Posterior vena cava (tissue), 2 donors: ENCODE measurements at places on chromosomes 2 and 18.

- peak; percentile 87 for DNase-seq
Measured at GRCh38 chr2:219175928-219176817, 552 bp downstream of the CNPPD1 start.

GRCh38 chr2:174775571-174775980 is 11.3 kb upstream of the CHRNA1 start:
- DNase-seq = no peak

GRCh38 chr2:200533754-200534153 is 7.7 kb downstream of the SGO2 start:
- no peak for DNase-seq

GRCh38 chr2:55498582-55498981 is 20.9 kb upstream of the CFAP36 start:
- no peak for DNase-seq

DNA sequence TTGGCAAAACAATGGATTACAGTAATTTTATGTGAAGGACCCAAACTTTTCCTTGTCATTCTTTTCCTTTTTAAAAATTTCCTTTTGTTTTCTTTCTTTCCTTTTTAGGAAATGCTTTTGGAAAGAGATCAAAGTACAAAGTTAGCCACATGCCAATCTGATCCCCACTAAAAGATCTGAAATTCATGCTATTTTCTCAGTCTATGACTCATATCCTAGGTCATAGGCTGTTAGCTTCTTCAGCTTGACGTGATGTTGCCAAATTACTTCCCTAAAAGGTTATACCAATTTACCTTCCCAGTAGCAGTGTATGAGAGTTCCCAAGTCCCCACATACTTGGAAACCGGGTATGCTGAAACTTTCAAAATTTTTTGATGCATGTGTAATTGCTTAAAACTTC is 355.3 kb downstream of the INSIG2 start:
- DNase-seq = no peak

- DNase-seq = peak; percentile 83
Measured at GRCh38 chr18:21599585-21600525, 649 bp downstream of the ESCO1 start.

DNA sequence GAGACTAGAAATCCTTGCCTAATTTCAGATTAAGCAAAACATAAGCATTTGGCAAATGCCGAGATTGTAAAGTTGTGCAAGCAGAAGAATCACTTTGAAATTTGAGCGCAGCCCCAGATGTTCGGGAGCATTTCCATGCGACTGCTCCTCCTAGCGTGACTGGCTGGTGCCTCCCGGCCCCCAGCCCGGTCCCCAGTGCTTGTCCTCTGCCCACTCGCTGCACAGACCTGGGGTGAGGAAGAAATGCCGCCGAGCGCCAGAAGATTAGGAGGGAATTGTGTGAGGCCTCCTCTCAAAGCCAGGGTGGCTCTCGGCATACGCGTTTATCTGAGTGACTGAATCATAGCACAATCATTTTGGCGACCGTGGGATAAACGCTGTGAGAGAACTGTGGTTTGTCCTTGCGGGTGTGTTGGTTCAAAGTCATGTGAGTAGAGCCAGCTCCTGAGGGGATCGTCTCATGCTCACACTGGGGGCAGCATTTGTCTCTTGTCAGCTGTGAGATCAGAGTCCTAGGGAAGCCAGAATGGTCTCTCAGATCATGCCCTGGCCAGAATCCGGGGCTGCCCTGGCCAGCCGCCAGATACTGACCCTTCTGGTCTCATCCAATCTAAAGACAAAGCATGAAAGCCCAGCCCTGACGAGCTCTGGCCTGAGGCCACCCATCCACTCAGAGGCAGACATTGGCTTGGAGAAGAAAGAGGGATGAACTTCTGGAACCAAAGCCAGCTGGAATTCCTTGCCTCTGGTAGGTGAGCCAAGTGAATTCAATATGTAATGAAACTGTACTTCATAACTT is 189.3 kb downstream of the SH3RF3 start:
- peak; percentile 95 for DNase-seq

DNA sequence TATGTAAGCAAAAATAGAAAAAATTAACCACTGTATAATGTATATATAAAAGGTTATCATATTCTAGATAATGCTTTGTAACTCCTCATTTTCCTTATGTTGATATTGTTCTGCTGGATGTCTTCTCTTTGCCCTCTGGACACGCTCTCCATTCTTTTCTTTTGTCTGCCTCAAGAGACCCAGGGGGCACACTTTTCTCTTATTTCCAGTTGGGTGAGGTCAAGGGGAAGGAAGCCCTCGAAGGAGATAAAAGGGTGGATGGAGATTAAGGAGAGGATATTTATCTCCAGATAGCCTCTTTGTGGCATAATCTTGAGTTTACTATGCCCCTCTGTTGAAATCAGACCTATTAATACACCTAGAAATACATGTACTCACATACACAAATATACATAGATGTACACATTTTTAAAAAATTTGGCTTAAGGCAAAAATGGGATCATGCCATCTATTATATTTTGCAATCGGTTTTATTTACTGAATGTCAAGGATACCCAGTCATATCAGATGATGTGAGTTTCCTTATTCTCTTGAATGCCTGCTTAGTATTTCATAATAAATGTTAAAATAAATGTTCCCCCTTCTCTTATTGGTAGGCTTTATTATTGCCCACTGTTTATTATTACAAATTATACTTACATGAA is 65.3 kb downstream of the LCLAT1 start:
- no peak for DNase-seq

DNA sequence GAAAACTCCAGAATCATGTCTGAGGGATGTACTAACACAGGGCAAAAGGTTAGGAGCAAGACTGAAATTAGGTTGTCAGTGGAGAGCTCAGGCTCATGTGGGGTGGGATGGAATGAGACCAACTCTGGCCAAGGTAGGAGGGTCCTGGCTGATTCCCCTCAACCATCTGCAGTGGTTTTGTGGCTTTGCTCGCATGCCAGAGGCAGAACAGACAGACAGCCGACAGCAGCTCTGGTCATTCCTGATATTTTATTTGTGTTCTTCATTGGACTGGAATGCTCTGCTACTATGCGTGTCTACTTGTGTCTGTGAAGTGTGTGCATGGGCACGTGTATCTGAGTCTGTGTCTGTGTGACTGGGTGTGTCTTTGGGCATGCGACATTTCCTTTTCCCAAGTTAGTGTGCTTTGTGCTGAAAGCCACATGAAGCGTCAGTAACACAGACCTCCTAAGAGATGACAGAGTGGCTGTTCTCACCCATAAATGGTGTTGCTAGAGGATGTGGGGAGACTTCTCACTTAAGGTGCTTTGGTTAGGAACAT is 239.5 kb downstream of the CNTNAP5 start:
- no peak for DNase-seq

DNA sequence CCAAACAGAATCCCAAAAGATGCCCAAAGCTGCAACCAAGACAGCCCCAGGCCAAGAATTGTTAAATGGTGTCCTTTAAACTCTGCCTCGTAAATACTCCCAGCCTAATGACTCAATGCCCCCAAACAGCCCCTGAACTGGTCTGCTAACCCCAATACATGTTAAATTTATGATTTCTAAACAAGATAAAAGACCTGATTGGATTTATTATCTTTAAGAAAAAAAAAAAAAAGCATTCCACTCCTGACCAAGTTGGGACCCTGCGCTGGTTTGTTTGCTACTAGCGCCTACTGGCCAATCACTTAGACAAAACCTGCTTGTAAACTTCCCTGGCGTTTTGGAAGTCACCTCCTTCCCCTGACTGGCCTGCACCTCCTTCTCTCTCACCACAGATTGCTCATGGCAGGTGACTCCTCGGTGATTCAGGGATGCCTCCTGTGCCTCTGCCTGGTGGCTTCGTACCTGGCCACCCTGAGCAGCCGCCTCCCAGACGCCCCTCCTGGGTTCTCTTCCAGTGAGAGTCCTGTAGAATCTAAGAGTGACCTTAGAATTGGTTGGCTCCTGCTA is 121.3 kb downstream of the BCL11A start:
- no peak for DNase-seq

DNA sequence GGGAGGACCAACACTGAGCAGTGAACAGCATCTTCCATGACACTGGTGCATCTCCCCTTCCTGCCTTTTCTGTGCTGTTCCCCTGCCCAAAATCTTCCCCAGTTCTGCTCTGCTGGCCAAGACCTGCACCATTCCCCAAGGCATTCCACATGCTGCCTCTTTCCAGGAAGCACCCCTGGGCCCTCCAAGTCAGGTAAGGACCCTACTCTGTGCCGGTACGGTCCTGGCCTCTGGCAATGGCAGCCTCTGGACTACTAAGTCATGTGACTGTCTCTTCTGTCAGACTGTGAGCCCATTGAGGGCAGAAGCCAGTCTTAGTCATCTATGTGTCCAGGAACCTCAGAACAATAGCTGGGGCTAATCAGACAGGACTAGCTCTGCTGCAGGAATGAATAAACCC is 282.0 kb downstream of the MYCN start:
- no peak for DNase-seq

GRCh38 chr2:37856101-37856751 is 68.9 kb upstream of the RMDN2 start:
- DNase-seq = no peak

- DNase-seq = no peak
Measured at GRCh38 chr2:2717406-2717805, 386.3 kb upstream of the MYT1L start.

- no peak for DNase-seq
Measured at GRCh38 chr2:178870703-178871102, 63.5 kb upstream of the TTN start.

DNA sequence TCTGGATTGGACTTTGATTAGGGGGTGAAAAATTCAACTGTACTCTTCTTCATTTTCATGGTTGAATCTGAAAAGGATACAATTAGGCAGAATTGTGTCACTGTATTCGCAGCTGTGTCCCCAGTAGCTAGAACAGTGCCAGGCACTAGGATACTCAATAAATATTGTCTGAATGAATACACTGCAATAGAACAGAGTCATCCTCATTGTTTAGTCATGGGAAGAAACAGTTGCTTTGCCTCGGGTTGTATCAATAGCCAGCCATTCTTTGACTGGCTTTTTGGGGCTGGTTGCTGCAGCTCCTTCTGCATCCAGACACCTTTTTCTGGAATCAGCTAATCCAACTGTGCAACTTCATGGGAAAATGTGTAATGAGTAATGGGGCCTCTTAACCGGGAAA is 18.1 kb upstream of the DYNC1I2 start:
- no peak for DNase-seq

GRCh38 chr2:204172145-204172600 is 235.6 kb downstream of the ICOS start:
- no peak for DNase-seq

GRCh38 chr18:9233771-9234440 is 97.3 kb downstream of the ANKRD12 start:
- DNase-seq = no peak

DNA sequence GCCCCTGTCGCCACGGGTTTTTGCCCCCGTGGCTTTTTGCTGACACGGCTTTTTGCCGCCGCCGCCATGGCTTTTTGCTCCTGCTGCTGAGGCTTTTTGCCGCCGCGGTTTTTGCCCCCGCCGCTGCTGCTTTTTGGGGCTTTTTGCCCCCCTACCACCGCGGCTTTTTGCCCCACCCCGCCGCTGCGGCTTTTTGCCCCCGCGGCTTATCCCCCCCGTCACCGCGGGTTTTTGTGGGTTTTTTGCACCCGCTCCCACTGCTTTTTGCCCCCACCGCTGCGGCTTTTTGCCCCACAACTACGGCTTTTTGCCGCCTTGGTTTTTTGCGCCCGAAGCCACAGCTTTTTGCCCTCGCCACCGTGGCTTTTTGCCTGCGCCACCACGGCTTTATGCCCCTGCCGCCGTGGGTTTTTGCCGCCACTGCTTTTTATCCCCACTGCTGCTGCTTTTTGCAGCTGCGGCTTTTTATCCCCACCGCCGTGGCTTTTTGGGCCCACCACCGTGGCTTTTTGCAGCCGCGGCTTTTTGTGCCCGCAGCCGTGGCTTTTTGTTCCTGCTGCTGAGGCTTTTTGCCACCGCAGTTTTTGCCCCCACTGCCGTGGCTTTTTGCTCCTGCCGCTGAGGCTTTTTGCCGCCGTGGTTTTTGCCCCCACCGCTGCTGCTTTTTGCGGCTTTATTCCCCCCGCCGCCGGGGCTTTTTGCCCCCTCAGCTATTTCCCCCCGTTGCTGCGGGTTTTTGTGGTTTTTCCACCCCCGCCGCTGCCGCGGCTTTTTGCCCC is 2798.0 kb upstream of the TEKT4 start:
- DNase-seq = peak; percentile 67

GRCh38 chr2:38615237-38615636 is 12.5 kb upstream of the HNRNPLL start:
- DNase-seq = no peak

GRCh38 chr2:60818272-60818671 is 62.2 kb downstream of the PAPOLG start:
- no peak for DNase-seq

GRCh38 chr2:232869138-232870017 is 686 bp upstream of the SNORC start:
- no peak for DNase-seq

DNA sequence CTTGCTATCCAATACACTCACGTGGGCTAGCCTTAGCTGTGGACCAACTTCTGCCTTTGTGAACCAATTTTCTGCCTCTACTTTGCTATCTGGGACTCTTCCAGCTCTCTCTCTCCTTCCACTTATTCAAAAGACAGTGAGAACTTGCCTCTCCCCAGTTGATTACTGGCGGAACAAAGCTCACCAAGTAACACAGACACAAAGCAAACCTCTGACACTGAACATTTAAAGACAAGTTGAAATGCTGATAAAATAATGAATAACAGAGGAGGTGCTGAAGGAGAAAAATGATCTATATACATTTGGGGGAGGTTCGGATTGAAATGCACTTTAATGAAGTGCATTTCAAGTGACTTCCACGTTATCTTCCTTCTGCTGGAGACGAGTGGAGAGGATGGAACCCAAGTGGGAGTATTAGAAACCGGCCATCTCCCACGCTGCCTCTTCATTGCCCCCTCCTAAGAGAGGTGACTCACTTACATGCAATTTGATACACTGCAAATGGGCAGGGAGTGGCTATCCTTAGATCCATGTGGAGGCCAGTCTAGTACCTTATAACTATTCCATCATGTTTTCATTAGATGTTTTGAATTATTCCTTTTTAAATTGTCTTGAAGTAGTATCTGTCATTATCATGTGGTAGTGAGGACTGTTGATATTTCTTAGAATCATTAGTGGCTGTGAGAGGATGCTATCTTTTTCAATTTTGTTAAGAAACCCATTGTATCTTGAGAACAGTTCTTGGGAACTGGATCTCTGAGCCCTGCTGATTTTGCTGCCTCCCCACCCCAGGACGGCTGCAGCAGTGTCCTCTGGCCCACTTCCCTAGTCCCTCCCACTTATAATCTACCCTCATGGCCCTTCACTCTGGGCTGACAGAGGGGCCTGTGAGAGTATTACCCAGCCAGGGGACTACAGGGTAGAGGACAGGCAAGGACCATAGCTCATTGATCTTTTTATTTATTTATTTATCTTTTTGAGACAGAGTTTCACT is 6.0 kb upstream of the GLI2 start:
- DNase-seq = no peak

DNA sequence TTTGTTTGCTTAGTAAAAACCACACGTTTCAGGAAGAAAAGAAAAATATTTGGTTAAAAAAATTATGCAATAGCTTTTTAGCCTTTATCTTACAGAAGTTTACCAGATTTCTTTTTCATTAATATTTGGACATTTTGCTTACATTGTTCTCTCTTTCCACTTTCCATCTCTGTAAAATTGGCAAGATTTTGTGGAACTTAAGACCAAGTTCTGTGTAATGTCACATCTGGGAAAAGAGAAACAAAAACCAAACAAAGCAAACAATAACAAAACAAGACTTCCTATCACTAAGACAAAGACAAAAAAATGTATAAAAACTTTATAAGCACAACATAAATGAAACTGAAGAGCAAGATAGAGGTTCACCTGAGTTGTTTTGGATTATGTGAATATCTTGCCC is 1392.1 kb upstream of the CELF4 start:
- DNase-seq = no peak
